Stimulated activated CD4-positive, alpha-beta T cell treated with anti-CD3 and anti-CD28 coated beads, TNF-alpha, amount 100 ng/mL, for 24 hours (primary cell): ENCODE measurements at places on chromosomes 4 and X.

GRCh38 chr4:41693629-41694028 lies 54.9 kb downstream of the PHOX2B start:
- no peak for DNase-seq

GRCh38 chrX:40644821-40645358 lies 2.5 kb downstream of the CXorf38 start:
- DNase-seq = no peak

DNA sequence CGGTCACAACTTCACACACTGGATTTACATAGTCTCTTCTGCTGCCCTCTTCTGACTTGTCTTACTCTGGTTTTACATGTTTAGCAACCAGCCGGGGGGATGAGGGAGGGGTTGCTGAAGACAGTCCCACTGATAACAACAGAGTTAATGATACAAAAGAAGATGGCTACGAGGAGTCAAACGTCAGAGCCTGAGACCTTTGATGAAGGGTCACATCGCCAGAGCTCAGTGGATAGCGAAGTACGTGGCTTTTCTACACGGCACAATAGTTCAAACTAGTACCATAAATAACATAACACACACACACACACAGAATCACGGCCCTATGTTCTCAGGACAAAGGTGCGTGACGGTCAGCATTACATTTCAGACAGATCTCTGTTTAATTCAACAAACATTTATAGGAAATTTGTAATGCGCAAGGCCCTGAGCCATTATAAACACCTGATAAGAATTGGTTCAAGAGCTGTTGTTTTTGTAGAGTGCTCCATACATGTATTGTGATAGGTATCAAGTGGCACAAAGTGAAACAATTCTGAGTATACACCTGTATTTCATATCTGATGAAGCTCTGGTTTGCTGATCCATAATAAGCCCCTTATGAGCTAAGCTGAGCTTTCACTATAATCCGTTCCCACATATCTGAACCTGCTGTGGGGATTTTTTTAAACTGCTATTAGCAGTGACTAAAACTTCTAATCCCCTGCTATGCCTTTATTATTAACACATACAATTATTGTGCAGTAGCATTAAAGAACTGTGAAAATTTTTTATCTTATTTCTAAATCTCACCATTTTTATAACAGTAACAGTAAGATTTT lies 100.0 kb downstream of the NR3C2 start:
- no peak for DNase-seq

- DNase-seq = no peak
Observed at GRCh38 chrX:49978176-49978575, 55.8 kb downstream of the CLCN5 start.

- DNase-seq = no peak
Observed at GRCh38 chrX:47030339-47030738, 47.9 kb upstream of the RGN start.

DNA sequence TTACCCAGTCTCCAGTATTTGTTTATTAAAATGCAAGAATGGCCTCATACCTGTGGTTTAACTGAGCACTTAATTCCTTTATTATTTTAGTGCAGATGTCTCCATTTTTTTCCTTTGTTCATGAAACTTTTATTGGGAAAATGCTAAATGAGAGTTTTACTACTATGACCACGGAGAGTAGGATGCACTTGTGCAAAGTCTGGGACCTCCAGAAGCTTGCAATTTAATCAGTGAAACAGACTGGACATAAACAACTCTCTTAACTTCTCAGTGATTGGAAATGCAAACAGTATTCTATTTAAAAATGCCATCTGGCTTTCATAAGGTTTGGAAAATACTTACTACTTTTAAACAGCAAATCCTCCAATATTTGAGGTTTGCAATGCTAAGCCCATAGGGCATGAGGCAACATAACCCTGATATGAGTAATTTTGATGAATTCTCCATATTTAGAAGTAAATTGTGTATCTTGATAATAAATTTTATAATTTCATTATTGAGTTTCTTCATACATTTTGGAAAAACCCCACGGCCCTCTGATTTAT lies 718.7 kb upstream of the MAGEB2 start:
- no peak for DNase-seq

- DNase-seq = no peak
Observed at GRCh38 chr4:71360844-71361243, 22.0 kb downstream of the SLC4A4 start.
